ENCODE measurements at places on chromosomes 4 and X.

GRCh38 chr4:181958446-181958845, 284.8 kb upstream of the TENM3 start:
- no peak for DNase-seq

- no peak for DNase-seq
Measured at GRCh38 chrX:137749246-137749645, 183.3 kb downstream of the ZIC3 start.

- no peak for DNase-seq
Measured at GRCh38 chr4:37827030-37827685, 672 bp downstream of the PGM2 start.

- no peak for DNase-seq
Measured at GRCh38 chr4:188918787-188919186, 779.5 kb downstream of the TRIML1 start.

GRCh38 chrX:37653397-37654085, 32.0 kb upstream of the XK start:
- no peak for DNase-seq

GRCh38 chr4:123037804-123038203, 115.4 kb upstream of the NUDT6 start:
- no peak for DNase-seq

DNA sequence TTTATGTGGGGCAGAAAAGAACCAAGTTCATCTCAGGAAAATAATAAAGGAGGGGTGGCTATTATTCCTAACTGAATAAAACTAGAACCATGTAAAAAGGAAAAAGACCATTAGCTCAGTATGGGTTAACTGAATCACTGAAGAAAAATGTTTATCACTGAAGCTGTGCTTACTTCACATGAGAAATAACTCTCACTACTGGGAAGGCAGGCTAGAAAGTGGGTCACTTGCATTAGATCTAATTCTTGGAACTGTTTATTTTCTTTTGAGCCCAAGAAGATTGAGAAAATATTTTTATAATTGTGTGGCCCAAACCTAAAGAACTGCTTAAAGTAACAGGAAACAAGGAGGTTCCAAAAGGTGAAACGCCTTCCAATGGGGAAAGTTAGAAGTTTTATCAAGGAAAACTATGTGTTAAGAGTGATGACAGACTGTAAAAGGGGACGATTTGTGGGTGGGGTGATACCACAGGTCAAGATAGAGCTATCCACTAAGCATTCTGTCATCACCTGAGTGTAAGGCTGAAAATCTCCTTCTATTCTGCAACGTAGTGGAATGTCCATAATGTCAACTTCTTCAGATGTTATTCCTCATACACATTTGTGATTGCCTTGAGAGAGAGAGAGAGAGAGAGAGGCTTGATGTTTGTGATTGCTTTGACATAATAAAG, 1083.5 kb downstream of the PCDH7 start:
- DNase-seq, result no peak
